ENCODE measurements at places on chromosomes 6 and 20.

DNA sequence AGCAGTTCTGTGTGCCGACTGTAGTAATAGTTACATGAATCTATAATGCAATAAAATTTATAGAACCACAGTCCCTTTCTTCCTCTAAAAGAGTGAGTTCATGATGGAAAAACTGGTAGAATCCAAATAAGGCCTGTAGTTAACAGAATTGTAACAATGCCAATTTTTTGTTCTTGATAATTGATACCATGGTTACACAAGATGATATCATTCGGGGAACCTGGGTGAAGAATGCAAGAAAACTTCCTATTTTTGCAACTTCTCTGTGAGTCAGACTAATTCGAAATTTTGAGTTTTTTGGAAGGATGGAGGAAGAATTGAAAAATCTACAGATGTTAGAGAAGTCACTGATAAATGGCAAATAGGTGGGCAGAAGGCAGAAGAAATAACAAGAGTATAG lies 381.8 kb downstream of the CDKAL1 start:
- no peak for DNase-seq

DNA sequence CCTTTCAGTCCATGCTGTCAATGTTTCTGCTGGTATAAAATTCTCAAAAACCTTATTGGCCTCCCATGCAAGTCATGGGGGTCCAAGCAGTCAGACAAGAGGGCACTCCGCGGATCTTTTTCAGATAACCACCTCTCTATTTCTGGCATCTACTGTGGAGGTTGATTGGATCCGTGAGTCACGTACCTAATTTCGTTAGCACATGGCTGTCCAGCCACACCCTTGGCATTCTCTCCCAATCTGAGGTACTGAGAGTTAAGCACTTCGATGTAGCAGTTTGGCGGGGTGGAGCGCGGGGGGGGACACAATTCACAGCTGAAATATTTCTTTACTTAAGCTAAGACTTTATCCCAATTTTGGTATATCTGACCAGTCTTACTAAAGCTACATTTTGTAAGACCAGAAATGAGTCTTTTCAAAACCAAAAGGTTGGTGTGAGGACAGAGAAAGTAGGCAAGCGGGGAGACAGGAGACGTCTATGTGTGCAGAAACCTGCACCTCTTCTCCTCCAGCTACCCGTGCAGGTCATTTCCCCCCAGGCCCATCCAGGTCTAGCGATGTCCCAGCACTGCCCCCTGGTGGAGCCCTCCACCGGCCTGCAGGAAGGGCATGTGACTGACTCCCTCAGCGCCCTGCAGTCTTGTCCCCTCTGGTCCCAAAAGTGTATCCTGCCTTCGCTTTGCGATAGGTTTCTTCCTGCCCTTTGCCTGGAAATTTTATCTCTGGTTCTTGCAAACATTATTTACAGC lies 113.1 kb downstream of the ADAT2 start:
- no peak for DNase-seq

DNA sequence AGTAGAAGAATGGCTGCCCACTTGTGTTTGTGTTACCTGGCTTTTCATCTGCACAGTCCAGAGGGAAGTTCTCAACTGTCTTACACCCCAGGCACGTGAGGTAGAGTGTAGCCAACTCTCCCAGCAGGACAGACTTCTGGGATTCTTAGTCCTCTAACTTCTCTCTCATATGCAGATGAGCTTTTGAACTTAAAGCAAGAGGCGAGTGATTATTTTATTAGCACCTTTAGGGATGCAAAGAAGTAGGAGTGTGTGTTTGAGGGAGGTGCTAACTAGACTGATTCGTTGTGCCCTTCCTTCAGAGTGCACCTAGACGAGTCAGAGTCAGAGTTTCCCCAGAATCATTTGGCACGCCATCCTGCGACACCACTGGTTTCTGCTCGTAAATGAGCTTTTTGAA lies 10.8 kb downstream of the CDYL start:
- DNase-seq = no peak

- no peak for DNase-seq
These were observed 85.0 kb upstream of the KCNK16 start for GRCh38 chr6:39407446-39407993.

DNA sequence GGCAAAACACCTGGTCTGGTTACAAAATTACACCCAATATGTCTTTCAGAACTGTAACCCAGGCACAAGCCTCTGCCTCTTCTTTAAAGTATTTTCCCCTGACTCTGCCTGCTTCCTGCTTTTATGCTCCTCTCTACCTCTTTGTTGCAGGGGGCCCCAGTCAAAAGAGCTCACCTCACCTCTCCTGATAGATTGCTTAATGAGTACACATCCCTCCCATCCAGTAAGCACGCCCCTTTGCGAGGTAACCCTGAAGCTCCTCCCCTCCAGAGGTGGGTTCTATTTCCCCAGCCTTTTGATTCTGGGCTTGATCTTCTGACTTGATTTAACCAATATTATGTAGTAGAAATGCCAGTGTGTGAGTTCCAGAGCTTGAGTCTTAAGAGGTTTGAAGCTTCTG lies 56.6 kb upstream of the EYA2 start:
- DNase-seq = no peak

- DNase-seq = no peak
These were observed 13.1 kb upstream of the HDGFL1 start for GRCh38 chr6:22556266-22556665.

DNA sequence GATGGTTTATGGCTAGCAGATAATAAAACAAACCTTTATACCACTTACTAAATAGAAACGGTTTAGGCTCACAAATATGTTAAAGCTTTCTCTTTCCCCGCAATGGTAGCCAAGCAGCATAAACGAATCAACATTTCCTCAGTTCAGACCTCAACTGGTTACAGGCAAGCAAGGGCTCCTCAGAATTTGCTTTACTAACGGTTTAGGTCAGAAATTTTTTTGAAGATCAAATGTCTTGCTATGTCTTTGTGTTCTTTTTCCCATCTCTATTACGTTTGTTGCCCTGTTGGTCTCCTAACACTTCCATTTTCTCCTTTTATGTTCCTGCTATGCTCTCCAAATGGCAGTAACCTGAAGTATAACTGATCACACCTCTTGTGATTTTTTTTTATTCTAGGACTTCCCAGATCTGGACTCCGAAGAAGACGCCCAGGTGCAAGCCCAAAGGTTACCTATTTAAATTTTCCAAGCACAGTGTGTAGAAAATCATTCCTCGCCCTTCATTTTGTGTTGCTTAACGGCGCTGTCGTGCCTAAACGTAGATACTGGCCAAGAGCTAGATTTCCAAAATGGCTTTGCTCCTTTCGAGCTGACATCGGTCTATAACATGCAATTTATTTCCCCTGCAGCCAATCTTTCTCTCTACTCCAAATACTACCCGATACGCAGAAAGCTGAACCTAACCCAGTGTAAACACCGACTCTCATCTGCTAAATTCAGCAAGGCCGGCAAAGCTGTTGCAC lies 717 bp upstream of the ASF1A start:
- DNase-seq = peak; percentile 63

DNA sequence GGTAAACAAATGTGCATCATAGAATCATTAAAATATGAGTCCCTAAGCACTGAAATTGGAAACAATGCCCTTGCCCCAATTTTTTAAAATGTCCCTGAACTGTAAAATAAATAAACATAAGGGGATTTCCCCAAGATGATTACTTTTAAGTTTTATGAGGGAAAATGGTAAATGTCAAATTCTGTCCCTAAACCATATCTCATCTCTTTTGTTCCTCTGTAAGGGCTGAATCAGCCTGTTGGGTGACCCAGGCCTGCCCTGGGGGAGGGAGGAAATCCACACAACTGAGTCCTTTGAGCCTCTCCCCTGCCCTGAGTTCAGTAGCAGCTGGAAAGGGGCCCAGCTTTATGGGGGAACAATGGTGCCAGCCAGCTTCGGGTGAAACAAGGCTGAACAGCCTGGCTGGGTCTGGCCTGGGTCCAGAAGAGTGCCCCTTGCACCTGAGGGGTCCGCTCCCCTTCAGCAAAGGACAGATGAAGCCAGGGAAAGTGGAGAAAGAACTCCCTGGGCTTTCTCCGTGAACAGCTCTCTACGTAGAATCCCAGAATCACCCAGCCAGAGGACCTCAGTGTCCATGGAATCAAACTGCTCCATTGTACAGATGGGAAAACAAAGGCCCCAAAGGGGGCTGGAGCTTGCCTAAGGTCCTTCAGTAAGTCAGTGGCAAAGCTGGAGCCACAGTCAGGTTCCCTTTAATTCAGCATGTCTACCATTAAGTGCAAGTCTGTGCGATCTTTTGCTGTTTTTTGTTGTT lies 28.2 kb upstream of the ITCH start:
- DNase-seq = no peak

Data from cerebellar nuclear complex (tissue), 1 donor.